NCI-H1694 (cell line): ENCODE measurements at places on chromosomes 7 and 10.
A peak's percentile ranks its signal among the peaks of the same experiment; 100 is the strongest.

DNA sequence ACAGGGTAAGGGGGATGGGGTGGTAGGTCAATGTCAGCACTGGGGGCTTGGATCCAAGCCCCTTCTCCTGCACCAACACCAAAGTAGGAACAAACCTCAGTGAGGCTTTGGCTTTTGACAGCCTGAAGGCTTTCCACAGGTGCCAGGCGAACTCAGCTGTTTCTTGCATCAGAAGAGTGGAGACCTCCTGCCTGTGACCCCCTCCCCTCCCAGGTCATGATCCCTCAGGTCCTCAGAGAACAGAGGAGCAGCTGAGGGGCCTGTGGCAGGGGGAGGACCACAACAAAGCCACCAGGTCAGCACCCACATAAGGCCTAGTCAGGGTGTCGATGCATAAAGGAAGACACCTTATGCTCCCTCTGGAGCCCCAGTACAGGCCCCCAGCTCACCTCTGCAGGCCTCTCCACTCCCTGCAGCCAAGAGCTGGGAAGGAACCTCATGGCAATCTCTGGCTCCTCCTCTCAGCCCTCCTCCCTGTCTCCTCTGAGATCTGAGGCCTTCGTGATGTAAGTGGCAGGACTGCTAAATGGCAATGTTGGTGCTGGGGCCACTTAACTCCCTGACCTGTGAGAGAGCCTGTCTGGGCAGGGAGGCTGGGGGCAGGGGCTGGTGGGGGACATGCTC lies 19.1 kb upstream of the PRRT4 start:
- DNase-seq: no peak

DNA sequence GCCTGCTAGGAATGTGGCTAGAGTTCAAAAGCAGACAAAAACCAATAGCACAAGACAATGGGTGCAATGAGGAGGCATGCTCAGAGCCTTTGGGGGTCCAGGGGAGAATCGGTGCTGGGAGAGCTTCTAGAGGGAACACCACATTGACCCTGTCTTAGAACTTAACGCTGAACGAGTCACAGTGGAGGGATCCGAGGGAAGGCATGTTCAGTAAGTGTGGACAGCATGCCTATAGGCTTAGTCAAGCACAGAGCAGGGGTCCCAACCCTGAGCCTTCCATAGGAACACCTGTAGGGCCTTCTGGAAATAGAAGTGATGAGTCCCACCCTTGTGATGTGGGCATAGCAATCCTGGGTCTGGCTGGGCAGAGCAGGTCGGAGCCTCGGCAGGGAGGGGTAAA lies 148.7 kb downstream of the PKD1L1 start:
- DNase-seq: no peak

DNA sequence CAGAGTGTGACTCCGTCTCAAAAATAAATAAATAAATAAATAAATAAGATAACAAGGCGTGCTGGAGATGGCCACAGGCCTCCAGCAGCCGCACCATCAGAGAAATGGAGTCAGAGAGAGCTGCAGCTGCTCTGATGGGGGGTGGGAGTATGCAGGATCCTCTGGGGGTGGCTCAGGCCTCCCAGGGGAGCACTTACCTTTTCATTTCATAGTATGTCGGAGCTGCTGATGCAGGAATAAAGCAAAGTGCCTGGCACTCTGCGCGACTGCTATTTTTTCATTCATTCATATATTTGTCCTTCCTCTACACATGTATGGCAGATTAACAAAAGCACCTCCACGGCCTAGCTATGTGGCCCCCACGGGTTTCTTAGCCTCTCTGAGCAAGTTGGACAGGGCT lies 175.9 kb downstream of the CUX1 start:
- no peak for DNase-seq

GRCh38 chr10:63281967-63282366 lies 148.8 kb downstream of the NRBF2 start:
- no peak for DNase-seq

GRCh38 chr10:123901621-123902020 lies 10.0 kb upstream of the CPXM2 start:
- DNase-seq: no peak

- DNase-seq: no peak
Observed at GRCh38 chr10:93678805-93679587, 23.4 kb downstream of the FRA10AC1 start.

DNA sequence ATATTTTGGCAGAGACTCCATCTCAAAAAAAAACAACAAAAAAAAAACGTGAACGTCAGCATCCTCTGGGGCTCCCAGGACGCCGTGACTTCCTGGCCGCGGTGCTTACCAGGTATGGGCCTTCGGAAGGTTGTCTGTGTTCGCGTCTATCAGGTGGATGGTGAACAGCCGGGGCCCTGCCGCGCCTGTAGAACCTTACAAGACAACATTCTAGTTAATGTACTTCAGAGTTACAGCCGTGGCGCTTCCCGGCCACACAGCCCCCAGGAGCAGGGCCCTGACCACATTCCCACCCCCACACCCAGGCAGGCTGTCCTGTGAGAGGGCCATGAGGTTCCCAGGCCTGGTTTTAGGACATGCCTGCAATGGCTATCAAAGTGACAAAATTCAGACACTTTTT lies 111.0 kb downstream of the SMURF1 start:
- DNase-seq: no peak

DNA sequence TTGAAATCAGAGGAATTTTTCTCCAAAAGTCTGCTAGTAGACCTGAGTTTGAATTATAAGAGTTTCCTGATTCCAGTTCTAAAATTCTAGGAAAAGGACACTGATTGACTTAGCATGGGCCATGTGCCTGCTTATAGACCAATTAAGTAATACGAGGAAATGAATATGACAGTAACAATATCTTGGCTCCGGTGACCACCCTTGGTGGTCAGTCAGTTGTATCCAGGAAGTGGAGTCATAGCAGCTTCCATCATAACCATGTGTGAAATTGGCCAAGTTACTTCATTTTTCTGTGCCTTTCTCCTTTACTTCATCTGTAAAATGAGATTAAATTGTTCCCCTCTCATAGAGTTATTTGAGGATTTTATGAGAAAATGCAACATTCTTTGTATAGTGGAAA lies 66.9 kb downstream of the MTPAP start:
- DNase-seq: no peak

- DNase-seq: no peak
Observed at GRCh38 chr7:155368894-155369600, 71.4 kb downstream of the INSIG1 start.

GRCh38 chr7:106064316-106064715 lies 47.8 kb downstream of the SYPL1 start:
- DNase-seq: peak; percentile 31

DNA sequence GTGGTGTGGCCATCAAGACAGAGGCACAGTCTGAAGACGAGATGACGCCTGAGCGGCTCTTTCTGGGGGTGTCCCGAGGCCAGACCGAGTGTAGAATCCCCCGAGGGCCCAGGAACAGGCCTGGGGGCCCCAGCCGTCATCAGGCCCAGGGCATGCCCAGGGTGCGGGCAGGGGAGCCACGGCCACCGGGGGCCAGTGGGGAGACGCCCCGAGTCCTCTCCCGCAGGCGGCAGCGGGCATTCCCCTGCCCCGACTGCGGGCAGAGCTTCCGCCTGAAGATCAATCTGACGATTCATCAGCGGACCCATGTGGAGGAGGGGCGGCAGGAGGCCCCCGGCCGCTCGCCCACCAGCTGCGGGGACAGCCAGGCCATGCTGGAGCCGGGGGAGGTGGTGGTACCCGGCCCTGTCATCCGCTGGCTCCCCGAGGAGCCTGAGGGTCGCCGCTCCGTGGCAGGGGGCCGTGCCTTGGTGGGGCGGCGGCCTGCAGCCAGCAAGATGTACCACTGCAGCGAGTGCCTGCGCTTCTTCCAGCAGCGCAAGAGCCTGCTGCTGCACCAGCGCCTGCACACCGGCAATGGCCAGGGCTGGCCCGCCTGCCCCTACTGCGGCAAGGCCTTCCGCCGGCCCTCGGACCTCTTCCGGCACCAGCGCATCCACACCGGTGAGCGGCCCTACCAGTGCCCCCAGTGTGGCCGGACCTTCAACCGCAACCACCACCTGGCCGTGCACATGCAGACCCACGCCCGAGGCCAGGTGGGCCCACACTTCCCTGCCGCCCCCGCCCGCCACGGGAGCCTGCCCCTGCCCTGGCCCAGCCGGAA lies 19.7 kb downstream of the ZNF783 start:
- DNase-seq: no peak

- DNase-seq: no peak
Observed at GRCh38 chr7:129282865-129283264, 58.0 kb downstream of the AHCYL2 start.

DNA sequence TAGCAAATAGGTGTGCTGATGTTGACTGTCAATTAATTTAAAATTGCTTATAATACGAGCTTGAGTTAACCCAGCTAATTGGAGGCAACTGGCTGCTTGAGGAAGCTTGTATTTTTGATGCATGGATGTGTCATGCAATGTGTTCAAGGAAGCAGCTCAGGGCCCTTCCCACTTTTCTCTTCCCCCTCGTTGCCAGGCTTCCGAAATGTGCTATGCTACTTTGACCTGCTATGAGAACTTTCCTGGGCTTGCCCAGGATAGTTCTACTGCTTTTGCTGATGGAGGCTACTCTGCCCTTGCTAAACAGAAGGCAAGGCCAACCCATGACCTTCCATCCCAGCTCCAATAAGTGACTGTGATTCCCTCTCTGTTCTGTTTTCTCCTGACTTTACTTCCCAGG lies 24.4 kb downstream of the PLCE1 start:
- DNase-seq: no peak

DNA sequence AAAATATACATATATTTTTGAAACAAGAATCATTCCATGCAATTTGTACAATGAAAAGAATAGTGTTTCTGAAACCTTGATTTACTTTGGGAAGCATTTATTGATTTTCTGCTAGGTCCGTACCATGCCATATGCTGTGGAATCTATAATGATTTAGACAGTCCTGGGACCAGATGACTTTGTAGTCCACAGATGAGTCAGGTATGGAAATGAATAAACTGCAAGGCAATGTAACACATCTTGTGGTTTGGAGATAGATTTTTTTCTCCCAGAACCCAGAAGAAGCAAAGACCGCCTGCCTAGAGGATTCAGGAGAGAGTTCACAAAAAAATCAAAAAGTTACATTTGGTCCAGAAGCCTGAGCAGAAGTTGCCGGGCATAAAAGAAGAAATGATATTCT lies 190.4 kb downstream of the GPR37 start:
- no peak for DNase-seq

- DNase-seq: no peak
Observed at GRCh38 chr10:58394471-58394870, 9.3 kb downstream of the TFAM start.

DNA sequence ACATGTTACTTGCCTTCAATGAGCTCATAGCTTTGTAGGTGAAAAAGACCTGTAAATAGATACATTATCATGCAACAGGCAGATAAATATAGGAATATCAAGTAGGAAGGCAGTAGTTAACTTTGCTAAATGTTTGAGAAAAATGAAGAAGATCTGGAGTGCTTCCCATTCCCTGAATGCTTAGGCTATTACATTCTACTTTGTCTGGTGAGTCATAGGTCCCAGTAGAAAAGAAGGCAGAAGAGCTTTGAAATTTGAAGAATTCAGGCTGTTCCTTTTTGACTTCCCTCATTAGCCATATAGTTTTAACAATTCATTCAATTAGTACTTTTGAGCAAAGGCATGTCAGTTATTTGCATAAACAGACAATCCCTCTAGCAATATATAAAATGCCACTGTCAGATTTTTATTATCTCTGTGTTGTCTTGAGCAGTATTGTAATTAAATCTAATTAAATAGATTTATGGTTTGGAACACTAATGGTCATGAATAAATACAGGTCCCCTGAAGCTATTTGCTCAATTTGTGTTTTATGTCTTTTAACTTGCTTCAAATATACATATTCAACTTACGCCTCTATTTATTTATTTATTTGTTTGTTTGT lies 875.0 kb downstream of the REEP3 start:
- no peak for DNase-seq

DNA sequence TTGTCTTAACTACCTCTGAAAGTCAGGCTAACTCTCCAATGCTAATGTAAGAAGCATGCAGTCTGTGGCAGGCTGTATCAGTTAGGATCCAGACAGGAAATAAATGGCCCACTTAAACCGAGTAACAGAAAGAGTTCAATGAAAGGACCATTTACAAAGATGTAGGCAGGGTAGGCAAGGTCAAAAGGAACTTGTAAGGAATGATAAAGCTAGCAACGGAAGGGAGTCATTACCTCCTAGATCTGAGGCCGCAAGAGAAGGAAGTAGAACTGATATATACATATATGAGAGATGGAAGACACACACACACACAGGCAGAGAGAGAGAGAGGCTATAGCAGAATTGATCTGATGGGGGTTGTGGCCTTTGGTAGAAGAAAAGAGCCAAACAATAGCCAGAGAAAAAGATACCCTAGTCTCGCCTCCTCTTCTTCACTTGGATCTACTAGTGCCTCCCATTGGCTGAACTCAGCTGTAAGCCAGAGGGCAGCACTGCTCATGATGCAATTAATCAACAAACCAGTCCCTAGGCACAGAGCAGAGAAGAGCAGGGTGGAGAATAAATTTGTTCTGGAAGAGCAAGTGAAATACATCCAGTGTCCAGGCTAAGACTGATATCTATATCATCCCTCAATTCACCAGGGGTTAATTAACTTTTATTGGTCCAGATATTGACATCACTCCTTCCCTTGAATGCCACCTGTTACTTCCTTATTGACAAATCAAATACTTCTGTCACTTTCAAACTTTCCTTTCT lies 91.2 kb downstream of the LSMEM1 start:
- DNase-seq: no peak

- peak; percentile 0 for DNase-seq
Observed at GRCh38 chr10:16271571-16271970, 165.2 kb upstream of the PTER start.

GRCh38 chr10:77149706-77150105 lies 487.9 kb downstream of the KCNMA1 start:
- no peak for DNase-seq

GRCh38 chr10:72426986-72427385 lies 72.3 kb upstream of the DNAJB12 start:
- DNase-seq: peak; percentile 72

DNA sequence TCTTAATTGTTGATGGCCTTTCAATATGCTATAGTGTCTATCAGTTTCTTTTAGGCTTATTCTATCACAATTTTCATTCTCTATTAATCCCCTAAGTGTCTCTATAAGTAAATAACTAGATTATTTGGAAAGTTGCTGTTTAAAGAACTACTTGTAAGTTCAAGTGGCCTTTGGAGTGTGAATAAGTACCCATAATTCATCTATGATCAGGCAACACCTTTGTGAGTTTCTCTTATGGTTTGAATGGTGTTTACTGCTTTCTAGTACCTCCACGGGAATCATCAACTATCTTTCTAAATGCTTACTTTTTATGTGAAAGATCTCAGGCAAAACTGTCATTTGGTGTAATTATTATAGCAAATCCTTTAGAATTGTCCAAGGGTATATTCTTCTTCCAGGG lies 166.7 kb downstream of the POU6F2 start:
- DNase-seq: no peak

DNA sequence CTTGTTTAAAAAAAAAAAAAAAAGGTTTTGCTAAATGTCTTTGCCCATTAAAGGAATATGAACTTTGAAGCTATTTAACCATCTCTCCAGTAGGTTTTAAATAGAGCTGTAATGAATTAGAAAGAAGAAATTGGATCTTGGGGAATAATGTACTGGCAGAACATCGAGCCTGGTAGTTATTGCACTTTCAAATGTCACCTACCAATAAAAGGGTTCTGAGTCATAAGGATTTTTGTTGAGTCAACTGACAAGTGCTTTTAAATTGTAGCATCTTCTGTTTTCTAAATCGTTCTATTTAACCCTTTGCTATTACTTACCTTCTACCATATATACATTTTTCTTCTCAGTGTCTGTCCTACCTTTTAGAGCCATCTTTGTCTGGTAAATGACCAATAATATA lies 10.7 kb downstream of the CUTC start:
- no peak for DNase-seq
